ENCODE measurements at places on chromosomes 3 and 15.

DNA sequence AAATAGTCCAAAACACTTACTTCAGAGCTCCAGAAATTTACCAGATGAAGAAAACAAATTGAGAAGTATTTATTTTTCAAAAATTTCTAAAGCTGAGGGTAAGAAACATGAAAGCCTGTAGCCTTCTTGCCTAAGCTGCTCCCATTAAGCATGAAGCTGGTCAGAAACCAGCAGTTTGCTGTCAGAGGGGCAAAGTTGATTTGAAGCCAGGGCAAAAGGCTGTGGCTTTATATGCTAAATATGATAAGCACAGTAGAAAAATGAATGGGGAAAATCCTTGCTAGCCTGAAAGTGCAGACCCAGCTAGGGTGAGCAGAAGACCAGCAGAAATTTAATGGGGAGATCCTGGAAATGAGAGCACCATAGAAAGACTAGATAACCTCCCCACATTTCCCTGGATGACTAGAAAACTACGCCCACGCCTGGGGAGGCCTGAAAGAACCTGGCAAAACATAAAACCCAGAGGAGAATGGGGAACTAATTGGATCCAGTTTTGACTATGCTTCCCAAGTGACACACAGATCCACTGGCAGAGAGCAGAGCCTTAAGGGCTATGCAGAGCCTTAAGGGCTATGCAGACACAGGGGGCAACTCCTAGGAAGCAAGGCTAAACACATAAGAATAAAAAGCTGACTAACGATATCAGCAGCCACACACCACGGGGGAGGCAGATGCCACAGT lies 43.0 kb upstream of the HEG1 start:
- no peak for DNase-seq

GRCh38 chr15:94843060-94843459 lies 611.7 kb downstream of the MCTP2 start:
- DNase-seq: no peak

- DNase-seq: no peak
Measured at GRCh38 chr15:95458721-95459120, 871.8 kb upstream of the NR2F2 start.

- DNase-seq: no peak
Measured at GRCh38 chr15:40051616-40052415, 12.8 kb upstream of the SRP14 start.

DNA sequence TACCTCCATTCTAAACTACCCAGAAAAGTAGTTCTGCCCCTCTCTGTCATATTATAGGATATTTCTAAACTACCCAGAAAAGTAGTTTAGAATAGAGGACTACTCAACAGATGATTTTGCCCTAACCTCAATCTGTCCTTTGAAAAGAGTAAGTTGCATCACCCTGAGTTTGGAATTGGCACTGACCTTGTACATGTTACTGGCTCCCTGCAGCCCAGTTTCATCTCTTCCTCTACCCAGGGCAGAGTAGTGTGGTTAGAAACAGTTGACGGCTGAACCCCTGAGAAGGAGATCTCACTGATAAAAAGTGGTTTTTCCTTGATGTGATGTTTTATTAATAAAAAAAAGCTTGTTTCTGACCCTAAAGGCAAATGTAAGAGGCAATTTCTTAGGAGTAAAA lies 340.5 kb upstream of the NECTIN3 start:
- DNase-seq: no peak

GRCh38 chr15:67805666-67806516 lies 19.4 kb upstream of the SKOR1 start:
- DNase-seq: no peak

DNA sequence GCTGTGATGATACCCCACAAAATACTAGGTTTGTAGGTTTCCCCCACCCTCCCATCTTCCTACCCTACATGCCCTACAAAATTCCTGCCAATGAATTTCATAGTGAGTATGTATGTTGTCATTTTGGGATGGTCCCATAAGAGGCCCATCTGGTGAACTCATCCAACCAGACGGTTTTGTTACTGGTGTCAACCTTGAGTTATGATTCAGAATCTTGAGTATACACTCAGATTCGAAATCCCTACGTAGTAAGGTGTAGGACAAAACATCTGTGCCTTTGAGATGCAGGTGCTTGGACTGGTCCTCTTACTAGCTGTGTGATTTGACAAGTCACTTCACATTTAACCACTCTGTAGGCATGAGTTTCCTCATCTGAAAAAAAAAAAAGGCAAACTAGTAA lies 3.6 kb downstream of the SIAH2 start:
- DNase-seq: no peak

All from stimulated activated CD4-positive, alpha-beta T cell treated with anti-CD3 and anti-CD28 coated beads, TNF-alpha, amount 100 ng/mL, for 1 hour (primary cell).